ENCODE measurements at places on chromosomes 1 and 21.
A peak's percentile ranks its signal among the peaks of the same experiment; 100 is the strongest.

DNA sequence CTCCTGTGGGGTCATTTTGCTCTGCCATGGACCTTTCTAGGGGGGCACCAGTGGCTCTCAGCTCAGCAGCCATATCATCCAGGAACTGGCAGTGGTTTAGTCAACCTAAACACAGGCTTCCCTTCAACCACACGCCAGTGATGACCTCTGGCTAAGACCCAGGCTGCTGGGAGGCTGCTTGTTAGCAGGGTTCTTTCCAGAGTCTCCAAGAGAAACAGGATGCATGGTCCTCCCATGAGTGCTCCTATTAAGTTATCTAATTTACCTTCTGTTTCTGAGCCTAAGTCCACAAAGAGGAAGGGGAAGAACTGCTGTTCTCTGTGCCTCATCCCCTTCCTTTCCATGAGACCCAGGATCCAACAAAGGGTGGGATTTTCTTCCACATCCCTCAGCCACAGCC is 137.3 kb upstream of the PLXNA2 start:
- no peak for DNase-seq
- no peaks in the 10 kb centered on the region for H3K36me3 ChIP-seq
- peaks cover 6% of the 10 kb centered on the region for H3K27me3 ChIP-seq
- no peaks in the 10 kb centered on the region for H3K4me1 ChIP-seq
- no peak overlapping the region for H3K4me3 ChIP-seq

- H3K27me3 ChIP-seq: peaks cover 9% of the 10 kb centered on the region
- H3K4me3 ChIP-seq: no peak overlapping the region
- H3K36me3 ChIP-seq: peaks cover 5% of the 10 kb centered on the region
Measured at GRCh38 chr1:198363625-198364151, 176.8 kb downstream of the ATP6V1G3 start.

GRCh38 chr1:213274140-213274539 is 223.1 kb downstream of the RPS6KC1 start:
- H3K36me3 ChIP-seq: peaks cover 6% of the 10 kb centered on the region
- H3K27me3 ChIP-seq: no peaks in the 10 kb centered on the region
- no peaks in the 10 kb centered on the region for H3K4me1 ChIP-seq

- H3K27ac ChIP-seq: no peak overlapping the region
- DNase-seq: no peak
- peaks cover 2% of the 10 kb centered on the region for H3K36me3 ChIP-seq
- no peak overlapping the region for H3K4me3 ChIP-seq
Measured at GRCh38 chr1:221118176-221118937, 239.1 kb downstream of the HLX start.

DNA sequence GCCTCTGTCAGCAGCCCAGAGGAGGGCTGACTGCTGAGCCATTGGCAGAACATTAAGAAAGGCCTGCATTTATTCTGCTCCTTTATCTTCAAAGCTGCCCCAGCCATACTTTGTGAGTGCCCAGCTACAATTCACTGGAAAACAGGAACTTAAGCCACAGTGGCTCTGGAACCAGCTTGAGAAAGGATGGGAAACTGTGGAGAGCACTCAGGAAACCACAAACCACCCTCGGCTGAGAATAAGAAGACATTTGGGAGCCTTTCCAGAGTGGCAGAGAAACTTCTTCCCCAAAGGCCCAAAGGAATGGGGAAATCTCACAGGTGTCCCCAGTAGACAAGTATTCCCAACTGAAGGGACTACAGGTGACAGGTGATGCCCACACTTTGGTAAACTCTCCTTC is 1.8 kb downstream of the LAMB3 start:
- H3K27me3 ChIP-seq: no peaks in the 10 kb centered on the region
- DNase-seq: no peak
- H3K4me3 ChIP-seq: peak overlapping the region; percentile 43

DNA sequence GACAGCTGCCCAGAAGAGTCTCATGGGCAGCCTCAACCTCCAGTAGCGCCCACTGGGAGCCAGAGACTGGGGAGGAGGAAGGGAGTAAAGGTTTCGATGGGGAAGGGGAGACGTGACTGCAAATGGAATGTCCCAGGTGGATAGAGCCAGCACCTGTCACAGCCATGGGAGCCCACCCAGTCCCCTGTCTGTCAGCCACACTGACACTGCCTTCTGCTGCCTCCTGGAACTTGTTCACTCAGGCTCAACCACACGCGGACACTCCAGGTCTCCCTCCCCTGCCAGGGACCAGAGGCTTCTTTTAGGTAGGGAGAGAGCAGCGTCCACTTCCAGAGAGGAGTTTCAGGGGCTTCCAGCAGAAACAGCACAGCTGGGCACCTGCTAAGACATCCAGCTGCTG is 346.3 kb downstream of the NPHP4 start:
- no peaks in the 10 kb centered on the region for H3K36me3 ChIP-seq
- no peaks in the 10 kb centered on the region for H3K4me1 ChIP-seq
- no peak for DNase-seq
- no peak overlapping the region for H3K27ac ChIP-seq
- H3K27me3 ChIP-seq: peaks cover 45% of the 10 kb centered on the region
- no peak overlapping the region for H3K4me3 ChIP-seq

GRCh38 chr1:109812691-109813393 is 49.1 kb upstream of the EPS8L3 start:
- no peak overlapping the region for H3K27ac ChIP-seq
- peaks cover 4% of the 10 kb centered on the region for H3K27me3 ChIP-seq
- H3K4me1 ChIP-seq: peaks cover 8% of the 10 kb centered on the region

- H3K4me3 ChIP-seq: peak overlapping the region; percentile 97
- DNase-seq: peak; percentile 77
- H3K27me3 ChIP-seq: no peaks in the 10 kb centered on the region
Measured at GRCh38 chr1:202164271-202165037, 4.1 kb upstream of the PTPN7 start.

GRCh38 chr1:179425186-179425585 is 59.4 kb downstream of the AXDND1 start:
- no peaks in the 10 kb centered on the region for H3K4me1 ChIP-seq
- H3K4me3 ChIP-seq: no peak overlapping the region
- no peaks in the 10 kb centered on the region for H3K36me3 ChIP-seq
- H3K27me3 ChIP-seq: peaks cover 5% of the 10 kb centered on the region
- no peak overlapping the region for H3K27ac ChIP-seq
- DNase-seq: no peak

DNA sequence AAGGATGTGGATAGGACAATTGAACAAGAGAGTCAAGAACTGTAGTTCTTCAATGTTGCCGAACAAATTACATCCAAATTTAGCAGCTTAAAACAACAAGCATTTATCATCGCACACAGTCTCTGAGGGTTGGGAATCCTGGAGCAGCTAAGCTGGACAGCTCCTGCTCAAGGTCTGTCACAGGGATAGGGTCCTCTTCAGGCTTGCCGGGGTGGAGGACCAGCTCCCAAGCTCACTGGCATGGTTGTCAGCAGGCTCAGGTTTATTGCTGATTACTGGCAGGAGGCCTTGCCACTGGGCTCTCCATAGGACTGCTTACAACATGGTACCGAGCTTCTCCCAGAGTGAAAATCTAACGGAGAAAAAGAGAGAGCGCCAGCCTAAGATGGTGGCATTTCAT is 22.1 kb upstream of the COX20 start:
- DNase-seq: no peak
- H3K27me3 ChIP-seq: peaks cover 42% of the 10 kb centered on the region
- peaks cover 3% of the 10 kb centered on the region for H3K36me3 ChIP-seq
- no peak overlapping the region for H3K4me3 ChIP-seq

DNA sequence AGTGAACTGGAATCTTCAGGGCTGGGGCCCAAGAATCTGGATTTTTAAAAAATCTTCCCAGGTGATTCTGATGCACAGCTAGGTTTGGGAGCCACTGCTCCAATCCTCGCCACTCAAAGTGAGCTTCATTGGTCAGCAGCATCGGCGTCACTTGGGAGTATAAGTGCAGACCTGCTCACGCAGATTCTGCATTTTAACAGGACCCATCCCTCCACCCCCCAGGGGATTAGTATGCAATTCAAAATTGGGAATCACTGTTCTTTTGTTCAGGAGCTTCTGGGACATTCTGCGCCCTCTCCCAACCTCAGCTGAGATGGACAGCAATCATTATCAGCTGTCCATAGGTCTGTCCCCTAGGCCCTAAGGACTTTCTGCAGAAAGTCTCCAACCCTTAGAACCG is 53.5 kb downstream of the LGR6 start:
- H3K27ac ChIP-seq: no peak overlapping the region
- peaks cover 38% of the 10 kb centered on the region for H3K27me3 ChIP-seq
- DNase-seq: no peak
- no peak overlapping the region for H3K4me3 ChIP-seq
- no peaks in the 10 kb centered on the region for H3K4me1 ChIP-seq

DNA sequence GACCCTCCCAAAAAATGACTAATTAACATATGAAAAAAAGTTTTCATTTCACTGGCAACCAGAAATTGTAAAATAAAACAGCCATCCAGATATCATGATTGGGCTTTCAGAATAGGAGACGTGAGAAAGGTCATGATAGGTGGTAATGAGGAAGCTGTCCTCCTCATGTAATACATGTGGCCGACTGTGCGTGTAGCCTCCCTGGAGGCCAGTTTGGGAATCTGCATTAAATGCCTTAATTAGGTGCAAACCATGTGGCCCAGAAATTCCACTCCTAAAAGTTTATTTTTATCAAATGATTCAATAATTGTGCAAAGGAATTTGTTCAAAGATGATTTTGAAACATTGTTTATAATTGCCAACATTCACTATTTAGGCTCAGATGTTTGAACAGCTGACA is 127.6 kb upstream of the C1orf105 start:
- no peak overlapping the region for H3K27ac ChIP-seq
- no peak overlapping the region for H3K4me3 ChIP-seq
- no peaks in the 10 kb centered on the region for H3K36me3 ChIP-seq
- H3K4me1 ChIP-seq: no peaks in the 10 kb centered on the region

- H3K4me1 ChIP-seq: no peaks in the 10 kb centered on the region
- no peak overlapping the region for H3K4me3 ChIP-seq
- H3K27me3 ChIP-seq: no peaks in the 10 kb centered on the region
- no peak for DNase-seq
- H3K36me3 ChIP-seq: no peaks in the 10 kb centered on the region
- no peak overlapping the region for H3K27ac ChIP-seq
Measured at GRCh38 chr1:214912127-214912526, 170.4 kb upstream of the KCNK2 start.

- peaks cover 24% of the 10 kb centered on the region for H3K4me1 ChIP-seq
- no peaks in the 10 kb centered on the region for H3K27me3 ChIP-seq
- peaks cover 9% of the 10 kb centered on the region for H3K36me3 ChIP-seq
- H3K27ac ChIP-seq: peak overlapping the region; percentile 67
Measured at GRCh38 chr1:91712981-91713841, 172.7 kb downstream of the TGFBR3 start.

GRCh38 chr1:43659212-43660166 is 9.5 kb downstream of the KDM4A start:
- H3K36me3 ChIP-seq: peaks cover 8% of the 10 kb centered on the region
- peak overlapping the region; percentile 57 for H3K27ac ChIP-seq
- no peaks in the 10 kb centered on the region for H3K27me3 ChIP-seq
- DNase-seq: no peak
- no peak overlapping the region for H3K4me3 ChIP-seq

DNA sequence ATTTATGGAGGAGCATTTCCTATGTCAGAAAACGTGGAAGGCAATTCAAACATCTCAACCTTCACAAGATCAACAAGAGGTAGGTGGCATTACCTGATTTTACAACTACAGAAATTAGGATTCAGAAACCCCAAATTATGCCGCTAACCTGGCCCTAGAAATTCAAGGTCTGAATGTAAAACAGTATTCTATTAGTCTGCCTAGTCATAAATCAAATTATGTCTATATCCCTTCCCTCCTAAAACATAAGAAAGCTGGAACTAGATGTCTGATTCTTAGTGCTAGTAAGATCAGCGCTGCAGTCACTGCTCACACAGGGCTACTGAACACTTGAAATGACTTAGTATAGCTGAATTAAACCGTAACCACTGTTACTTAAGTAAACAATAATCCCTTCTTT is 1.4 kb downstream of the TOMM20 start:
- no peaks in the 10 kb centered on the region for H3K27me3 ChIP-seq
- H3K36me3 ChIP-seq: no peaks in the 10 kb centered on the region
- no peak for DNase-seq
- peak overlapping the region; percentile 99 for H3K4me3 ChIP-seq
- peak overlapping the region; percentile 99 for H3K27ac ChIP-seq
- peaks cover 44% of the 10 kb centered on the region for H3K4me1 ChIP-seq
